NCI-H1417 (cell line): ENCODE measurements at places on chromosomes 2 and 18.

DNA sequence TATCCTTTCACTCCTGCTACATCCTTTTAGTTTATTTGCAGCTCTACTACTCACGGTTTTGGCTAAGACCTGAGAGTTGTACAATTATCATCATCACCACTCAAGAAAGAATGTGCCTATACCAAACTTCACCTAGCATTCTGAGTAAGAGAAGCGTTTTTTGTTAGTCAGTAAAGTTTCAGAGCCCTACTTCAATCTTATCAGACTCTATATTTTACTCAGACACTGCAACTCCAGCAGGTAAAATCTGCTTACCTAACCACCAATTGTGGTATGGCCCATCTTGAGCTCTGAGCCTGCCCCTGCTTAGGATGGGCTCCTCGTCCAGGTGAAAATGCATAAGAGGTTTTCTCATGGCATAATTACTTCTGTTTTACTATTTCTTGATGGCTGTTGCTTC lies 37.1 kb downstream of the ICOS start:
- DNase-seq: no peak

GRCh38 chr2:3602553-3603339 lies 7.8 kb downstream of the COLEC11 start:
- no peak for DNase-seq

DNA sequence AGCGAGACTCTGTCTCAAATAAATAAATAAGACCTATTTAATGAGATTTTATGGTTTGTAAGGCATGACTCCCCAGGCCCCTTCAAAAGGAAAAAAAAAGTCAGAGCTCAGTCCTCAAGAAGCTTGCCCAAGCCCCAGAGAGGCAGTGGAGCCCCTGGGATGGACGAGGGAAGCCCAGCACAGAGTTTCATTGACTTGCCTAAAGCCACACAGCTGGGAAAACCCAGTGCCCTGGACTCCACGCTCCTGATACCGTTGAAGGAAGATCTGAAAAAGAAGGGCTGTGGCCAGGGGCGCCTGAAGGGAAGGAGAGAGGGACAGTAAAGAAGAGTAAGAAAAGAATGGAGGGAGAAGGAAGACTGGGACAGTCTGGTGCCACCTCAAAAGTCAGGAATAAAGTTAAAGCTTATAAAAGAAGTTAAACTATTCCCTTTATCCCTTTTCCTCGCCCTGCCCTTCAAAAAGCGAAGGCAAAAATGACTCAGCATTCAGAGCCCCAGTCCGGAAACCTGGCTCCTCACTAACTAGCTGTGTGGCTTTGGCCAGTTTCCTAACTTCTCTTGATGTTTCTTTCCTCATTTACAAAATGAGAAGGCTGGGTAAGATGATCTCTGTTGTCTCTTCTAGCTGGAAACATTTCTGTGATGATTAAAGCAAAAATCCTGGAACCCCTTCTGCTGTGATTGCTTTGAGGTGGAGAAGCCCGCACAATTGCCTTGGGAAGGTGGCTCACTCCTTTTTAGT lies 46.7 kb downstream of the LYPD1 start:
- no peak for DNase-seq

GRCh38 chr2:117961201-117961600 lies 52.7 kb downstream of the CCDC93 start:
- no peak for DNase-seq

DNA sequence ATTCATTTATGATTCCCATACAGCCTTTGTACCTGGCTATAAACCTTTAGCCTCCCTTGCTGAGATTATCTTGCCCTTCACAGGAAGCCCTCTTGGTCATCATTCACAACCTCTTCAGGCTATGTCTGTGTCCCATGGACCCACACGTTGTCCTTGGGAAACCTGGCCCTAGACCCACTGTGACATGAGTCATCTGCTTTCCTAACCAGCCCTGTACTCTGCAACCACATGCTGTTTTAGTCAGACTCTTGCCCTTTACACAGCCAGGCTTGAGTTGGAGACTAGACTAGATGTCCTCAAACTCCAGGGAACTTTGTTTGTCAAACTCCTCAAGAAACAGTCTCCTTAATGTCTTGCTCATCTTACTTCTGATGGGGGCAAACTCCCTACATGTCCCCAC lies 229.3 kb upstream of the ZSWIM2 start:
- DNase-seq: no peak

DNA sequence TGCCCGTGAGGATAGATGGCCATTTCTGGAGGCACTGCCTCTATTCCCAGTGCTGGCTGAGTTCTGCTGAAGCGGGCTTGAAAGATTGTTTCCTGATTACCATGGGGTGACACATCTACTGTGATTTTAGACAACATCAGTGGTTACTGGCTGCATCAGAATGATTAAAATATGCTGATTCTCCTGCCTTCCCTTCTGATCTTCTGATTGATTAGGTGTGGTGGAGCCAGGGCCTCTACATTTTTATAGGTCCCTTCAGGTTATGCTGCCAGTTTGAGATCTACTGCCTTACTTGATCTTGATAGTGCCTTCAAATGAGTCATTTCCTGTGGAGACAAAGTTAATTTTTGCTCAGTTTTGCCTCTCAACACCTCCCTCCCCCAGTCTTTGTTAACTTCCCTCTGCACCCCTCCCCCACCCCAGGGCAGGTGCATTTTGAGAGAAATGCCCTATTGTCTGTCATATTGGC lies 31.6 kb upstream of the SNORC start:
- no peak for DNase-seq

DNA sequence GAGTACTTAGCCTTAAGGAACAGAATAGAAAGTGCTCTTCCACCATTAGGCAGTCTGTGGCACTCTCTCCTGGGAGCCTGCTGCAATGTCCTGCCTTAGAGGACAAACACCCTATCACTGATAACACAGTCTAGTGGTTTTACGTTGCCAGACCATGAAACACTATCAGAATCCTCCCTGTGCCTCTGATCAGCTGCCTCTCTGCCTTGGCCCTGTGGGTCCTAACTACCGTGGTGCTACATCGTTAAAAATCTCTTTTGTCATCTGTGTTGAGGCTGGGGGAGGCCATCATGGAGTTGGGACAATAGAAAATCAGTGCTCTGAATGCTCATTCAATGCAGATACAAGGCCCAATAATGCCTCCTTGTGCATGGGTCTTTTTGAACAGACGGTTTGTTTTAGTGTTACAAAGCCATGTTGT lies 11.9 kb upstream of the APCDD1 start:
- DNase-seq: no peak

GRCh38 chr18:76081536-76081935 lies 413.5 kb downstream of the ZNF516 start:
- DNase-seq: no peak

GRCh38 chr2:173983391-173983871 lies 18.3 kb upstream of the SP3 start:
- no peak for DNase-seq

DNA sequence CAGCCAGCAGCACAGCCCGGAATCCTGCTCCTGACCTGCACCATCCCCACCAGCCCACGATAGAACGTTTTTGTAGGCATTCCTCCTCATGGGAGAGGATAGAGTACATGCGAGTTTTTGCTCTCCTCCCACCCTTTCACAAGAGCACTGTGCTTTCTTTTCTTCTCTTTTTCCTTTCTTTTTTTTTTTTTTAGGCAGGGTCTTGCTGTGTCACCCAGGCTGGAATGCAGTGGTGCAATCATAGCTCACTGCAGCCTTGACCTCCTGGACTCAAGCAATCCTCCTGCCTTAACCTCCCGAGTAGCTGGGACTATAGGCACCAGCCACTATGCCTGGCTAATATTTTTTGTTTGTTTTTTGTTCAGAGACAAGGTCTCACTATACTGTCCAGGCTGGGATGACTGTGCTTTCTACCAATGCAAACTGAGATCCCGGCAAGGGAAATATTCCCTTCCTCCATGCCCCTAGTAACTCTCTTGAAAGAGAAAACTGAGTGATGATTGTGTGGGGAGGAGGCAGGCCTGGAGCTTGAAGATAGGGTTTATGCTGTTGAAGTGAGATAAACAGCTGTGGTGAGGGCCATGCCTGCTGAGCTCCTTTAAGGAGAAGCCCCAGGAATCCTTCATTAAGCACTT lies 82.6 kb upstream of the TXNDC2 start:
- DNase-seq: peak; percentile 70

DNA sequence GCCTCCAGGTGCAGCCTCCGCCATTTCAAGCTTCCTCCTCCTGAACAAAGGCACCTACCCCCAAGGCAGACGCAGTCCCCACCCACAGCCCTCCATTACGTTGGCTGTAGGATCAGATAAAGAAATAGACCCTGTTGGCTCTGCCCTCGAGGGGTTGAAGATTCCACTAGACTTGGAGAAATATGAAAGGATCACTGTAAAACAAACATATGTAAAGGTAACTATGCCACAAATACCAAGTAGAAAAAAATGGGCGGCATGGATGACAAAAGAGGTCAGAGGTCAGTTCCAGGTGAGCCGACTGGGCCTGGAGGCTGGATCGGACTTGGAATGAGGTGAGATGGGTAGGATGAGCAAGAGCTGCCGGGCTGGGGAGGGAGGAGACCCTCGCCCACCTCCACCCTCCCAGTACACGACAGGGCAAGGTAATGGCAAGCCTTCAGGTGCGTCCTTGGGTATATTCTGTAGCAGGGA lies 84.8 kb upstream of the POMC start:
- DNase-seq: no peak

- DNase-seq: no peak
Observed at GRCh38 chr2:118657466-118657865, 190.0 kb downstream of the EN1 start.

DNA sequence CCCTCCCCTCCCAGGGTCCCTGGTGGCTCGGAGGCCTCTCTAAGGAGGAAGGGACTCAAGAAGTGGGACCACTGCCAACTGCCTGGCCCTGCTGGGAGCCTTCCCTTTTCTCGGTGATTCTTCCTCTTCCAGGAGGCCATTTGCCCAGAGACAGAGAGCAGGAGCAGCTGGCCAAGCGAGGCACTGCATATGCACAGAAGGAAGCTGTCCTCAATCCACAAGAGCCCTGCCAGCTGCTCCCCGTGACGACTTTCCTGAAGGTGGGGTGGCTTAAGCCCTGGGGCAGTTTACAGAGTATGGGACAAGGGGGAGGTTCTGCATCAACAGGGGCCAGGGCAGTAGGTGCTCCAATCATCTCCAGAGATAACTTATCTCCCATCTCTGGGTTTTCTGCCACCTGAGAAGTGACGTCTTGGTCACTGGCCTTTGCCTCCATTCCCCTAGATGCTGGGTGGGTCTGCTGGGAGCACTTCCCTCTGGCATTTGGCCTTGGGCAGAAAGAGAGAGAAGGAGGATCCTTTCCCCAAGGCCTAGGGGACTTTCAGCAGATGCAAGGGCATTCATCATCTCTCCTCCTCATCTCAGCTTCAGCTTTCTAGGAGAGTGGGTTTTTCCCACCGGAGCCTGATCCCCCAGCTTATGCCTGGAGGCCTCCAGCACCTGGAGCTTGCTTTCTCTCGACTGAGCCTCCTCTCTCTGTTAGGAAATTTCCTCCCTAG lies 28.5 kb downstream of the CIB4 start:
- DNase-seq: no peak

DNA sequence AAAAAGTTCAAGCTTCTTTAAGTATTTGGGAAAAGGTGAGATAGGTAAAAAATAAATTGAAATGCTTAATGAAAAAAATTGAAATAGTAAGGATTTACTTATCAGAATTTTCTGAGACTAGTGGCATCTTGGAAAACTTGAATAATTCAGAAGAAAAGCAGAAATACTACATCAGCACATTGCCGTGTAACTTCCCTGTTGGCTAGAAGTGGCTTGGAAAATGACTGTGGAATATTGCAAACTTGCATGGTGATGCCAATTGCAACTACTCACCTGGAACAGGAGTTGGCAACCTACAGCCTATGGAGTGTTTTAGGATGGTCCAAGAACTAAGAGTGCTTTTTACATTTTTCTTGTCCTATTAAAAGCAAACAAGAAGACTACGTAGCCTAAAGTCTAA lies 603.5 kb upstream of the VRK2 start:
- DNase-seq: no peak

DNA sequence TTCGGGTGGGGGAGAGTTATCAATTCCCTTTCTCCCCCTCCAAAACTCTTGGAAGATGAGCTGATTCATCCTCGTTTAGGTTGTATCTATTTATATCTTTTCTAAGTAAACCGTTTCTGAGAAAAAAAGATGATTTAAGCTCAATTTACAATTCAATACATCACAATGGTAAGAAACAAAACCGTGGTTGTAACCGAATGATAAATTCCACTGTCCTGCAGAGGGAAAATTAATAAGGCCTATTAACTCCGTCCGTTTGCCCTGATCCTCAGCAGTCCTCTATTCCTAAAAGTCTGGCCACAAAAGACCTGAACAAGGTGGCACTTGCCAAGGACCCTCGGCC lies 286.2 kb downstream of the TCF4 start:
- peak; percentile 72 for DNase-seq

- no peak for DNase-seq
Observed at GRCh38 chr2:233090879-233091278, 30.7 kb downstream of the INPP5D start.

GRCh38 chr18:55420665-55421307 lies 167.2 kb downstream of the TCF4 start:
- DNase-seq: no peak

GRCh38 chr2:170974304-170974993 lies 45.4 kb downstream of the GORASP2 start:
- no peak for DNase-seq

DNA sequence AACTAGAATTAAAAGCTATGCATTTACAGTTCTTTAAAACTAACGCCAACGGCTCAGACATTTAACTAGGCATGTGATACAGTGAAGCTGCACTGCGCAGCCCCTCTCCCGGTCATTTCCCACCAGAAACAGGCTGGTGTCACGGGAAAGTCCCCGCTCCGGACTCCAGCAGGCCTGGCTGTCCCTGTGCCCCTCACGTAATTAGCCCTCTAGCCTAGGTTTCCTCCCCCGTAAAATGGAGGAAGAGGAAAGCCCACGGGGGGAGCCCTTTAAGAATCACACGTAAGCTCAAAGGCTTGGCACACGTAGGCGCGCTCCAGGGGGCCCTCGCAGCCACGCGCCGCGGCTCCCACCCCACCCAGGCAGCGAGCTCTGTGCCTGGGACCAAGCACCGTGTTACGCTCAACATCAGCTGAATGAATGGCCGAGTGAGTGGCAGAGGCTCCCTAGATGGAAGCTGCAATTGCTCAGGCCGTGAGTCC lies 48.0 kb downstream of the KCNIP3 start:
- no peak for DNase-seq

GRCh38 chr18:50207722-50208121 lies 12.8 kb upstream of the MYO5B start:
- DNase-seq: no peak

GRCh38 chr2:174024524-174025270 lies 59.5 kb upstream of the SP3 start:
- no peak for DNase-seq

GRCh38 chr2:22276696-22277095 lies 1108.3 kb upstream of the KLHL29 start:
- no peak for DNase-seq

- peak; percentile 29 for DNase-seq
Observed at GRCh38 chr2:45439788-45440773, 171.0 kb downstream of the SRBD1 start.

DNA sequence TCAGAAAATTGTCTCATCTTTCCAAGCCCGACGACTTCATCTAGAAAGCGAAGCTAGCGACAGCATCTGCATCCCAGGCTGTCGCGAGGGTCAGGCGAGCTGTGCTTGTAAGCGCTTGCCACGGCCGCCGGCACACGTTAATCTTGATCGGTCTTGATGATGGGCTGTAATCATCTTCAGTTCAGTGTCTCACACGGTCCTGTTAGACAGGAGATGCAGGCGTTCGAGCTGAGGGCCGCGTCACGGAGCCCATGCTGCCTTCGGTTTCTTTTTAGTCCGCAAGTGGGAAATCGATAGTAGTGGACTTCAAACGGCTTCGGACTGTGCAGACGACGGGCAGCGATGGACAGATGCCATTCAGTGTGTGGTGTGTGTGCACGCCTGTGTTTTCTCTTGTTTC lies 43.6 kb downstream of the ADI1 start:
- DNase-seq: no peak

GRCh38 chr2:148124271-148124670 lies 103.4 kb downstream of the MBD5 start:
- DNase-seq: no peak
